ENCODE measurements at places on chromosomes 12 and 14. TPM values are rescaled to one million over a fixed set of nuclear protein-coding genes. Genes with fewer than 3 reads are reported as not detected.
A peak's percentile ranks its signal among the peaks of the same experiment; 100 is the strongest.

Gene OVCH1
- polyA plus RNA-seq, result 0.78 TPM

- DNase-seq, result no peak
Observed at GRCh38 chr14:55964091-55964490, 154.1 kb upstream of the PELI2 start.

- DNase-seq, result no peak
Observed at GRCh38 chr14:63616015-63616414, 25.7 kb downstream of the WDR89 start.

GRCh38 chr14:53847057-53847456 lies 109.6 kb downstream of the BMP4 start:
- no peak for DNase-seq

Gene TSHR
- 0.88 TPM for polyA plus RNA-seq

Gene TTC9
- polyA plus RNA-seq, result 2.8 TPM

DNA sequence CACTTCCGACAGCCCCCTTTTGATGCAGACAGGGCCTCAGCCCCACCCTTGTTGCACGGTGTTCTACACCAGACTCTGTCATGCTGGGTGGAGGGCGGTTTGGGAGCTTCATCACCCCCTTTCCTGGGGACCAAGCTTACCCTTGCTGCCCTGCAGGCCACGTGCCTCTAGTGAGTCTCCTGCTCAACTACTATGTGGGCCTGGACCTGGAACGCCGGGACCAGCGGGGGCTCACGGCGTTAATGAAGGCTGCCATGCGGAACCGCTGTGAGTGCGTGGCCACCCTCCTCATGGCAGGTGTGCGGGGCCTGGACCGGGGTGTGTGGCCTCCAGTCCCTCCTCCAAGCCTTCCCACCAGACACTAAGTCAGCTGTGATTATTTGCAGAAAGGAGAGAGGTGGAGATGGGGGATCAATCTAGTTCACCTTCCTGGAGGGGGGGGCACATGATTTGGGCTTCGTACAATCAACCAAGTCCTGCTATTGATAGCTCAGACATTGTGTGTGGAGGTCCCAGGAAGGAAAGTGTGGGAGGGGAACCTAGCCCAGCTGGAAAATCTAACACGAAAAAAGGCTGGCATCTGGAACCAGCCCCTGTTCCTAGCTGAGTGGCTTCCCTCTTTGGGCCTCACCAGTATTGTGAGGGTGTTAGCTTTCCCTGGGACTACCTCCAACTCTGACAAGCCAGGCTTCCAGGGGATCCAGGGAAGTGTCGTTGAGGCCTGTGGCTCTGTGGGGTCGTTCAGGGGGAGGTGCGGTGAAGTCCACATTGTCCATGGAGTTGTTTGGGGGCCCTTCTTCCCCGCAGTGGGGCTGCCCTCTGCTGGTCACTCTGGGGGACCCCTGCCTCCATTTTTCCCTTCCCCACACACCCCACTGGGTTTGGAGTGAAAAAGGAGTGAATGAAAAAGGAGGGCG lies 1.6 kb downstream of the ANKRD33 start:
- no peak for DNase-seq

DNA sequence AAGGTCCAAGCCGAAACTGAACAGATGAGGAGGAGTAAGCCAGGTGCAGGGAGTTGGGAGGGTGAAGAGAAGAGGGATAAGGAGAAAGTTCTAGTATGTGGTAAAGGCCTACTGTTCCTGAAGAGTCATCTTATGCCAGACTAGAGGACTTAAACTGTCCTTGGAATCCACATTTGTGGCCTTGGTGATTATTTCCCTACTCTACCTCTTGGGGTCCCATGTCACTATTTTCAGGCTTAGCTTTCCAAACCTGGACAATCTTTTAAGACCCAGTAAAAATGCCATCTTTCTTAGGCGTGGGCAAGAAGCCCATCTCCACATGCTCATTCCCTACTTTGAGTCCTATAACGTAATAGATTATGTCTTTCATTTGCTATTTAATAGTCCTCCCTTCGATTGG lies 40.1 kb upstream of the CRY1 start:
- no peak for DNase-seq

DNA sequence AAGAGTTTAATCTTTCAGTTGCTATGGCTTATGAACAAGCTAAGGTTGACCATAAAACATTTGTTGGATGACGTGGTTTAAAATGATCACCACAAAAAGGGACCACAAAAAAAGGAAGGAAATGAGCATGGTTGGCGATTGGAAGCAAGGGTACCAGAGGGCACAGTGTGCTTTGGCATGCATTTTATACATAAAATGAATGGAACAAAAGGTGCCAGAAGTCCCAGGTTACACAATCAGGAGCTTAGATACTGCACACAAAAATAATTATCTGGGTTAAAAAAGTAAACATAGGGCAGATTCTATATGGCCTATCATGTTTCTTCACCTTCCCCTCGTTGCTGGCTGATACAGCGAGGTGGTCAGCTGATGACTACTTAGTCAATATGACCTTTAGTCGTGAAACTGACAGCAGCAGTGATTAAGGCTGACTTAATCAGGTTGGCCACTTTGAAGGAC lies 50.7 kb downstream of the ZC3H14 start:
- no peak for DNase-seq

Gene CLEC6A
- 0.27 TPM for polyA plus RNA-seq

DNA sequence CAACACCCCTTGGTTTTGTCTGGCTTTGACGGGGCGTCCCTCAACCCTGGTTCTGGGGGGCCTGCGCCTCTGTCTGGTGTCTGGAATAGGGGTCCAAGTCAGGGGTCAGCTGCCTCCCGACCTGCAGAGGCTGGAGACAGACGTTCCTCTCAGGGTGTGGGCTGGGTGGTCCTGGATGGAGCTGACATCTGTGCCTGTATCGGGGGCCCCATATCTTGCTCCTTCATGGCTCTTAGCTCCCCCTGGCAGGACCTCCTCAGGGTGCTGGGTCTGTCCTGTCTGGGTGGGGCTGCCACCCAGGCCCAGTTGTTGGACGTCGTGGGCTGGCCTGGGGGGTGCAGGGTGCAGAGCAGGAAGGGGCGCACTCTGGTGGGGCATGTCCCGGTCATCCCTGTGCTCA lies 374.8 kb downstream of the TMEM121 start:
- no peak for DNase-seq

GRCh38 chr12:132925597-132926414 lies 30.3 kb downstream of the ZNF605 start:
- no peak for DNase-seq

Gene CISTR
- not detected for polyA plus RNA-seq

GRCh38 chr12:96516472-96517430 lies 27.4 kb downstream of the CFAP54 start:
- DNase-seq, result peak; percentile 62
